ENCODE measurements at places on chromosomes 7 and 10. TPM values are rescaled to one million over a fixed set of nuclear protein-coding genes. Genes with fewer than 3 reads are reported as not detected.

- H3K27me3 ChIP-seq = no peaks in the 10 kb centered on the region
- H3K4me1 ChIP-seq = no peaks in the 10 kb centered on the region
- no peaks in the 10 kb centered on the region for H3K36me3 ChIP-seq
- H3K4me3 ChIP-seq = no peak overlapping the region
- no peak overlapping the region for H3K27ac ChIP-seq
- DNase-seq = no peak
Observed at GRCh38 chr7:149883452-149883861, 9.7 kb downstream of the ATP6V0E2 start.

GRCh38 chr7:24075426-24075810 lies 208.6 kb upstream of the NPY start:
- no peaks in the 10 kb centered on the region for H3K4me1 ChIP-seq
- DNase-seq = no peak
- H3K36me3 ChIP-seq = no peaks in the 10 kb centered on the region
- no peak overlapping the region for H3K4me3 ChIP-seq
- no peaks in the 10 kb centered on the region for H3K27me3 ChIP-seq

DNA sequence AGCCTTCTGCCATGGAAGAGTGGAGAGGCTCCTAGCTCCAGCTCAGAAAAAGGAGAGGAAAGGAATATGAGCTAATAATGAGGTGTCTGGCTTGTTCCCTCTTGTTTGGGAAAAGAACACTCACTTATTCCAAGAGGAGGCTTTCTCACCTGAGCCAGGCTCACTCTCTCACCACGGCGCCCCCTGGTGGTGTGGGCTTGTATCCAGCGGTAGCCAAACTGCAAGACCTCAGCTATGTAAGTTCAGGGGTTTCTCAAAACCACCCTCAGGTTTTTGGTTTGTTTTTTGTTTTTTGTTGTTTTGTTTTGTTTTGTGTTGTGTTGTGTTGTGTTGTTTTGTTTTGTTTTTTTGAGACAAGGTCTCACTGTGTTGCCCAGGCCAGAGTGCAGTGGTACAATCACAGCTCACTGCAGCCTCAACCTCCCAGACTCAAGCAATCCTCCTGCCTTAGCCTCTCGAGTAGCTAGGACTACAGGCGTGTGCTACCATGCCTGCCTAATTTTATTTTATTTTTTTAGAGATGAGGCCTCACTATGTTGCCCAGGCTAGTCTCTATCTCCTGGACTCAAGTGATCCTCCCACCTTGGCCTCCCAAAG lies 124.0 kb downstream of the TMEM130 start:
- H3K27ac ChIP-seq = no peak overlapping the region
- H3K36me3 ChIP-seq = no peaks in the 10 kb centered on the region
- peak; percentile 9 for DNase-seq
- no peaks in the 10 kb centered on the region for H3K4me1 ChIP-seq
- H3K27me3 ChIP-seq = no peaks in the 10 kb centered on the region
- no peak overlapping the region for H3K4me3 ChIP-seq

DNA sequence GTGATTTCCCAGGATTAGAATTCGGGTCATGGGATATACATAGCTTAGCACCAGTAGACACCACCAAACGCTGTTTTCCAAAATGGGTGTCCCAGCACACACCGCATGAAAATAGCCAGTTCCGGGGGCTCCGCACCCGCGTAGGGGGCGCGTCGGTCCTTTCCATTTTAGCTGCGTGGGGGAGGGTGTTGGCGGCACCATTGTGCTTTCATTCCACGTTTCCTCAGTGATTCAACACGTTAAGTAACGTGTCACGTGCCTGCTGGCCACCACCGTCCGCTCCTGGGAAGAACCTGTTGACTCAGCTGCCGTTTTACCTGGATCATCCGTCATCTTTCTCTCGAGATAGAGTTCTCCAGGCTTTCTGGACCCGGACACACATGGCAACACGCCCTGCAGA lies 25.6 kb upstream of the ADGRA1 start:
- DNase-seq = no peak
- peaks cover 5% of the 10 kb centered on the region for H3K4me1 ChIP-seq
- H3K27me3 ChIP-seq = no peaks in the 10 kb centered on the region

- no peak overlapping the region for H3K27ac ChIP-seq
- H3K27me3 ChIP-seq = no peaks in the 10 kb centered on the region
- no peaks in the 10 kb centered on the region for H3K4me1 ChIP-seq
- no peak for DNase-seq
- no peaks in the 10 kb centered on the region for H3K36me3 ChIP-seq
Observed at GRCh38 chr7:141115965-141116364, 42.1 kb downstream of the TMEM178B start.

- H3K27me3 ChIP-seq = no peaks in the 10 kb centered on the region
- no peaks in the 10 kb centered on the region for H3K4me1 ChIP-seq
- H3K36me3 ChIP-seq = no peaks in the 10 kb centered on the region
- no peak overlapping the region for H3K27ac ChIP-seq
- DNase-seq = no peak
- no peak overlapping the region for H3K4me3 ChIP-seq
Observed at GRCh38 chr10:19620811-19621210, 195.4 kb upstream of the PLXDC2 start.

DNA sequence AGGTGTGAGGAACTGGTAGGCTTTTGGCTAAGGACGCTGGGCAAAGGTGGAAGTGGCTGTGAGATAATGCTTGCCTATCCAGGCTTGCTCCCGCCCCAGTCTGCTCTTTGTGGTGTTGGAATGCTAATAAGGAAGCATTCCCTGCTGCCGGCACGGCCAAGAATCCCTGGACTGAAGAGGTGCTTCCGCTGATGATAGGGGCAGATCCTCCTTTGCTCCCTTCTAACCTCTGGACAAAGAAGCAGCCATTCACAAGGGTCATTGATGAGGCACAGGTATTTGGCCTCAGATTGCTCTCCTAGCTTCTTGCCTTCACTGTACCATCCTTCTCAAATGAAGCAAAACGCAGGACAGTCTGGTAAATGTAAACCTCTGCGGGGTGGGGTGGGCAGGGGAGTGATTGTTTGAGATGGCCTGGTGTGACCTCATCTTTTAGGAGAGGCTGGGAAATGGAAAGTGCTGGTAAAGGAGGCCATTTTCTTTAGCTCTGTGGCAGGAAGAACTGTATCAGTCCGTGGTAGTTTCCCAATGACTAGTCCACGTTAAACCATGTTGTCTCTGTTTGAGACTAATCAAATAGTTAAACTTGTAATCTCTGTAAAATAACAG lies 1.7 kb downstream of the PGAM1 start:
- peaks cover 31% of the 10 kb centered on the region for H3K36me3 ChIP-seq
- no peak overlapping the region for H3K27ac ChIP-seq
- H3K4me1 ChIP-seq = peaks cover 19% of the 10 kb centered on the region
- DNase-seq = no peak
- peak overlapping the region; percentile 85 for H3K4me3 ChIP-seq

- H3K4me3 ChIP-seq = no peak overlapping the region
- no peak for DNase-seq
Observed at GRCh38 chr10:12473491-12473890, 124.1 kb downstream of the CAMK1D start.

- no peak overlapping the region for H3K27ac ChIP-seq
- H3K4me1 ChIP-seq = peaks cover 23% of the 10 kb centered on the region
- DNase-seq = no peak
- H3K4me3 ChIP-seq = no peak overlapping the region
- H3K27me3 ChIP-seq = no peaks in the 10 kb centered on the region
- H3K36me3 ChIP-seq = no peaks in the 10 kb centered on the region
Observed at GRCh38 chr10:74922921-74923320, 96.5 kb downstream of the KAT6B start.

DNA sequence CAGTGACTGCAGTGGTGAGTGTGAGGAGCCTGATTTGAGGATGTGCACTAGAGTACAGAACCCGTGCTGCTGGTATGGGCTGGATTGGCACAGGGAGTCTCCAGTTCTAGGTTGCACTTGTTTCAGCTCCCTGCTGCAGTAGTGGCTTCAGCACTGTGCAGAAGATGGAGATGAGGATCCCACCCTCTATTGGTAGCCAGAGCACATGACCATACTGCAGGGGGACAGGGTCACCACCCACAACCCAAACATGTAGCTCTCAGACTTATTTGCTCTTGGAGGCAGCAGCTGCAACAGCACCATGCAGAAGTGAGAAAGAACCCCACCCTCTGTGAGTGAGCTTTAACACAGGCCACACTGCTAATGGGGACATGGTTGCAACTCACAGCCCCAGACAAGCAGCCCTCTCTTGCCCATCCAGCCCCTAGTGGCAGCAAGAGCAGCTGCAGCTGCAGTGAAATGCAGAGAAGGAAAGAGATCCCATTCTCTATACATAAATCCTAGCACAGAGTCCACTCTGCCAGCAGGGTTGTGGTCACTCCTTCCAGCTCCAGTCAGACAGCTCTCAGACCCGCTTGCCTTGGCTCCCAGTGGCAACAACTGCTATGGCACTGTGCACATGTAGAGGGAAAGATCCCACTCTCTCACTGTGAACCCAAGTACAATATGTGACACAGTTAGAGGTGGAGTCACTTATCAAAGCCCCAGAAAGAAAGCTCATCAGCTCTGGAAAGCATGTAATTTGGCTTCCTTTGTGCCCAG lies 51.4 kb upstream of the SCIN start:
- no peaks in the 10 kb centered on the region for H3K4me1 ChIP-seq
- no peak overlapping the region for H3K4me3 ChIP-seq
- H3K36me3 ChIP-seq = no peaks in the 10 kb centered on the region
- DNase-seq = no peak

- DNase-seq = no peak
- no peaks in the 10 kb centered on the region for H3K4me1 ChIP-seq
- H3K27me3 ChIP-seq = no peaks in the 10 kb centered on the region
- no peak overlapping the region for H3K27ac ChIP-seq
- H3K4me3 ChIP-seq = no peak overlapping the region
- no peaks in the 10 kb centered on the region for H3K36me3 ChIP-seq
Observed at GRCh38 chr10:102994531-102995295, 76.6 kb downstream of the CNNM2 start.

DNA sequence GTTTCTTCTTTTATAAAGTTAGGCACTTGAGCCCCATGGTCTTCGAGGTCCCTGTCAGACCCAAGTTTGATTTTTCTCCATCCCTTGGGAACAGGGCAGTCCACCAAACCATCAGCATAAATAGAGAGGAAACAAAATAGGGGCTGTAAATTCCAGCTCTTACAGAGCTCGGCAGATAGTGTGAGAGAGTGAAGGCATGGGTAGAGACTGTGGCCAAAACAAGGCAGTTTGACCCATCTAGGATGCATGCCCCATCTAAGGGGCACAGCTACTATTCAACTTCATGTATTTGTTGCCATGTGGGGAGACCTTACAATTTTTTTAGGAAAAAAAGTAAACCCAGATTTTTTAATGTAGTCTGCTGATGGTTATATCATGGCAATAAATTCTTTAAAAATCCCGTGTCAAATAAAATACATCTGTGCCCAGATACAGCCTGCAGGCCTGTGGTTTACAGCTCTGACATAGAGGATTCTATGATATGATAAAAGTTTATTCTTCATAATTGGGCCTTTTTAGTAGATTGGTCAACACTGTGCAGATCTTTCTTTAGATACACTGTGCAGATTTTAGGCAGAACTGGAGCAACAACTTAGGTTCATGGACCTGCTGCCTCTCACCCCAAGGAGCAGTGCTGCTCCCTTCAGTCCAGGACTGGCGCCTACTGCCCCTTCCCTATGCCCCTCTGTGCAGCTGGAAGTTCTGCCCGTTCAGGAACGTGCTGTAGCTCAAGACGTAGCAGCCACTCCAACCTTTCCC lies 5.3 kb downstream of the PPP1R3C start:
- H3K4me1 ChIP-seq = no peaks in the 10 kb centered on the region
- no peak overlapping the region for H3K27ac ChIP-seq
- no peaks in the 10 kb centered on the region for H3K36me3 ChIP-seq
- DNase-seq = no peak

GRCh38 chr10:114288424-114289095 lies 49.5 kb downstream of the VWA2 start:
- peaks cover 31% of the 10 kb centered on the region for H3K36me3 ChIP-seq
- no peaks in the 10 kb centered on the region for H3K27me3 ChIP-seq
- H3K27ac ChIP-seq = no peak overlapping the region
- no peak for DNase-seq
- H3K4me3 ChIP-seq = no peak overlapping the region

DNA sequence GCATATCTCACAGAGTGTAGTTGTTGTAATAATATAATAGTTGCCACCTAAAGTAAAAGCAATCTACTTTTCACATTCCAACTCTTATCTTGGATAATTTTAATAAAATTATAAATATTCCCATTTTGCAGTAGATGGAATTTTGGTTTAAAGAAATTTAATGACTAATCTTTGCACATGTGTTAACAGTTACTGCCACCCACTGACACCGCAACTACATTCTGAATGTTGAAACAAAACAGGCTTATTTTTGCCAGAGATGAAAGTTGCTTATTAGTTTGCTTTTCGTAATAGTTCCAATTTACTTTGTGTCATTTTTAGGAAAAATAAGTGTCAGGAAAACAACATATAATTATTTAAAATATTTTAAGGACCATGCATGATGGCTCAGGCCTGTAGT lies 557.5 kb upstream of the PCDH15 start:
- H3K36me3 ChIP-seq = no peaks in the 10 kb centered on the region
- no peak overlapping the region for H3K27ac ChIP-seq
- no peak overlapping the region for H3K4me3 ChIP-seq
- DNase-seq = no peak
- no peaks in the 10 kb centered on the region for H3K27me3 ChIP-seq

GRCh38 chr7:25913598-25914224 lies 238.3 kb upstream of the NFE2L3 start:
- no peak overlapping the region for H3K4me3 ChIP-seq
- no peak overlapping the region for H3K27ac ChIP-seq
- H3K36me3 ChIP-seq = no peaks in the 10 kb centered on the region
- H3K27me3 ChIP-seq = no peaks in the 10 kb centered on the region

- no peaks in the 10 kb centered on the region for H3K36me3 ChIP-seq
- H3K4me1 ChIP-seq = no peaks in the 10 kb centered on the region
- DNase-seq = no peak
- H3K27ac ChIP-seq = no peak overlapping the region
- no peaks in the 10 kb centered on the region for H3K27me3 ChIP-seq
- no peak overlapping the region for H3K4me3 ChIP-seq
Observed at GRCh38 chr10:55203319-55203718, 402.3 kb upstream of the PCDH15 start.

DNA sequence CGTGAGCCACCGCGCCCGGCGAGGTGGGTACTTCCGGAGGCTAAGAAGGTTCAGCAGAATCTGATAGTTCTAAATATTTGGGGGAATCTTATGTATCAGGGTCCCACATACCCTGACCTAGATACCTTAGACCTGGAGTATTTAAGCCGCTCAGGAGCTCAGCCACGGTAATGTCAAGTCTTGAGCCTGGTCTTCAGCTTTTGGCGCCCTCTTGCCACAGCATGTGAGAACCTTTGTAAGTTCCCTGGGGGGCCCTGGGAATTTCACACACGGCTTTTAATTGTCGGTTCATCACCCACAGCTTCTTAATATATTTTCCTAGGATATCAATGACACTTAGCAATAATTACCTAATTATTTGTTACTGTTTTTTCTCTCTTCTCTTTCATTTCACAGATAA lies 324.3 kb upstream of the GALNT17 start:
- no peaks in the 10 kb centered on the region for H3K4me1 ChIP-seq
- H3K4me3 ChIP-seq = no peak overlapping the region
- H3K27me3 ChIP-seq = no peaks in the 10 kb centered on the region
- H3K36me3 ChIP-seq = no peaks in the 10 kb centered on the region

The ABCC2 gene
- 11.7 TPM for total RNA-seq

The CRPPA gene
- 4.0 TPM for total RNA-seq

The PRPS1L1 gene
- total RNA-seq = not detected

The TRIM73 gene
- total RNA-seq = 3.3 TPM

The CASP7 gene
- total RNA-seq = 18.4 TPM

The PCDH15 gene
- not detected for total RNA-seq

The FAM13C gene
- 30.0 TPM for total RNA-seq

The HOXA6 gene
- total RNA-seq = 30.9 TPM

The GCK gene
- total RNA-seq = 2.3 TPM

The TET1 gene
- 10.7 TPM for total RNA-seq

The BHLHA15 gene
- not detected for total RNA-seq

The OPN1SW gene
- not detected for total RNA-seq

The MCM10 gene
- not detected for total RNA-seq
